ENCODE measurements at places on chromosomes 6 and 20.

- no peak for DNase-seq
Observed at GRCh38 chr6:137316626-137317025, 97.4 kb upstream of the IFNGR1 start.

DNA sequence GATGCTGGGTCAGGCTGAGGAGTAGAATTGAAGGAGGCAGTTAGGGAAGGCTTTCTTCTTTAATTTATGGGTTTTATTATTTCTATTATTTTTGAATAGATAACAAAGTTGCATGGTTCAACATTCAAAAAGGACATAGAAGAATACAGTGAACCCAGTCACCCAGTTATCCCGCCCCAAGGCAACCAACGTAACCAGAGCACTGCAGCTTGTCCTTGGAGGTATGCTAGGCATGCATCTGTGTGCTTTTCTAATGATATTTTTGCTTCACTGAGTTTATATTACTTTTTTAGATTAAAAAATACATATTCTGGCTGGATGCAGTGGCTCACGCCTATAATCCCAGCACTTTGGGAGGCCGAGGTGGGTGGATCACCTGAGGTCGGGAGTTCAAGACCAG is 47.4 kb upstream of the DSN1 start:
- no peak for DNase-seq

DNA sequence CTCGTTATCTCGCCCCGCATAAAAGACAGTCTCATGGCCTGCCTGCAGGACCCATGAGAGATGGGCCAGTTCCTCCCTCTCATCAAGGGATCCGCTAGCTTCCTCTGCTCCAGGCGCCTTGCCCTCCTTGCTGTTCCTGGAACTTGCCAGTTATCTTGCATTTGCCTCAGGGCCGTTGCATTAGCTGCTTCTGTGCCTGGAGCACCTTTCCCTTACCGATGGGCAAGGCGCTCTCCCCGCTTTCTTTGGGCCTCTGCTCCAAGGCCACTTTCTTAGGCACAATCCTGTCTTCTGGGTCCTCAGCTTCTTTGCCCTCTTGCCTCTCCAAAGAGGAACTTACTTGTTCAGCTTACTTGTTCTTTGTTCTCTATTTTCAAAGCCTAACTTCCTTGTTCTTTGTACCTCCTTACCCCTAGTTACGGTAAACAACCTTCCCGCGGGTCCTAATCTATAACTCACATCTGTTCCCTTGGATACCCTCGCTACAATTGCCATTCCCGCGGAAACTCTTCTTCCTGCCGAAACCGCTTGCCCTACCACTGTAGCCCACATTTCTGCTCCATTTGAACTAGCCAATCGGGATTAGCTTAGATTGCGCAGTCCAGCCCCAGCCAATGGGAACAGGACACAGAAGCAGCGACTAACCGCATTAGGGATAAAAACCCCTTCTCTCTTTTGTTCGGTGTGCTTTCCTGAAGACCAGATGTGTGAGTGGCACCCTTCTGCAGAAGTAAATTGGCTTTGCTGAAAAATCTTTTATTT is 887 bp upstream of the NSFL1C start:
- no peak for DNase-seq

GRCh38 chr20:51126337-51126736 is 103.4 kb upstream of the KCNG1 start:
- DNase-seq: no peak

GRCh38 chr6:14396826-14397517 is 279.4 kb downstream of the CD83 start:
- no peak for DNase-seq

- DNase-seq: no peak
Observed at GRCh38 chr6:22101163-22101562, 195.7 kb downstream of the PRL start.

DNA sequence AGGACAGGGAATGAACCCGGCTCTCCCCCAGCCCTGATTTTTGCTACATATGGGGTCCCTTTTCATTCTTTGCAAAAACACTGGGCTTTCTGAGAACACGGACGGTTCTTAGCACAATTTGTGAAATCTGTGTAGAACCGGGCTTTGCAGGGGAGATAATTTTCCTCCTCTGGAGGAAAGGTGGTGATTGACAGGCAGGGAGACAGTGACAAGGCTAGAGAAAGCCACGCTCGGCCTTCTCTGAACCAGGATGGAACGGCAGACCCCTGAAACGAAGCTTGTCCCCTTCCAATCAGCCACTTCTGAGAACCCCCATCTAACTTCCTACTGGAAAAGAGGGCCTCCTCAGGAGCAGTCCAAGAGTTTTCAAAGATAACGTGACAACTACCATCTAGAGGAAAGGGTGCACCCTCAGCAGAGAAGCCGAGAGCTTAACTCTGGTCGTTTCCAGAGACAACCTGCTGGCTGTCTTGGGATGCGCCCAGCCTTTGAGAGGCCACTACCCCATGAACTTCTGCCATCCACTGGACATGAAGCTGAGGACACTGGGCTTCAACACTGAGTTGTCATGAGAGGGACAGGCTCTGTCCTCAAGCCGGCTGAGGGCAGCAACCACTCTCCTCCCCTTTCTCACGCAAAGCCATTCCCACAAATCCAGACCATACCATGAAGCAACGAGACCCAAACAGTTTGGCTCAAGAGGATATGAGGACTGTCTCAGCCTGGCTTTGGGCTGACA is 28.8 kb upstream of the ZBP1 start:
- no peak for DNase-seq

DNA sequence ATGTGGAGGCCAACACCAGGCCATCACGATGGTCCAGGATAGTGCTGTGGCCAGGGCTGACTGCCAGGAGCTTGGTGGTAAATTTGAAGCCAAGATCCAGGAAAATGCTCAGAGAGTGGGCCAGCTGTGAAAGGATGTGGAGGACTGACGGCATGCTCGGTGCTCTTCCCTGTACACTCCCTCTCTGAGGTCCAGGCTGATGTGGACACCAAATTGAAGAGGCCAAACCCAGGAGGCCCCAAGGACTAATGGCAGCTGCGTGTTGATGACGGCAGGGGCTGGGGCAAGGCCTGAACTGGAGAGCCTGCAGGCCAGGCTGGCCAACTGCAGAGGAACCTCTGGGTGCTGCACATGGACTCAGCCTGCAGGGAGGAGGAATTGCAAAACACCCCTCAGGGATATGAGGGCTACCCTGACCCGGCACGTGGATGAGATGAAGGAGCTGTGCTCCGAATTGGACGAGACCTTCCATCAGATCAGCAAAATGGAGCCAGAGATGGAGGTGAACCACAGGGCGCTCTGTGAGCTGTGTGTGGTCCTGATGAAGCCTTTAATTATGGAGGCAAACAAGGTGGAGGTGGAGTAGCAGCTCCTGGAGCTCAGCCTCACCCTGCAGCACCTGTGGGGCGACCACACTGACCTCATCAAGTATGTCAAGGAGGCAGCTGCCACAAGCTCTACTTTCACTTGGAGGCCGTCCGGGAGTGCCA is 6.9 kb upstream of the RAET1E start:
- no peak for DNase-seq

DNA sequence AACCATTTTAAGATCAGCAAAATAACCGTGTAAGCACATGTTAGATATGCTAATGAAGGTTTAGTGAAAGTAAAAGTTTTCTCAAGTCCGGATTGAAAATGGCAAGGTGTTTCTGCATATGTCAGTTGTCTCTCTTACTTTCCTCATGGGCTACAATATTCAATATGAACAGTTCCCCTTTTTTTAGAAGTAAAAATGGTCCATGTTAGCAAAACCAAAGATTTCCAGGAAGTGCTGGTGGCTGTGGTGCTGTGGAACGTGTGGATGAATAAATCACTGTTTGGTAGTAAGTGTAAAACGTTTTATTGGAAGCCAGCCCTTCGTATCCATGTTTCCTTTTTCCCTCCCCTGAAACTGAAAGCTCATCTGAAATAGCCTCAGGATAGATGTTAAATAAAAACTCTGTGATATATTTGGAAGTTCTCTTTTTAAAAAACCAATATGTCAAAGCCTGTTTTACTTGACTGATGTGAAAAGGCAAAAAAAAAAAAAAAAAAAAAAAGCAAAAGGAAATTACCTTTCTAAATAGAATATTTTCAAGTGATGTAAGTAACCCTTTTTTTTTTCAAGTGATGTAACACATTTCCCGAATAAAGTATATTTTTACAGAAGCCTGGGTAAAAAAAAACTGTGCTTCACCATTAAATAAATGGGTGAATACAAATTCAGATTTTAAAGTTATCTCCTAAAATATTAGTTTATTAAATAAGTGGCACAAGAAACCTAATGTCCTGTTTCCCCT is 41.9 kb downstream of the PLEKHG1 start:
- no peak for DNase-seq

DNA sequence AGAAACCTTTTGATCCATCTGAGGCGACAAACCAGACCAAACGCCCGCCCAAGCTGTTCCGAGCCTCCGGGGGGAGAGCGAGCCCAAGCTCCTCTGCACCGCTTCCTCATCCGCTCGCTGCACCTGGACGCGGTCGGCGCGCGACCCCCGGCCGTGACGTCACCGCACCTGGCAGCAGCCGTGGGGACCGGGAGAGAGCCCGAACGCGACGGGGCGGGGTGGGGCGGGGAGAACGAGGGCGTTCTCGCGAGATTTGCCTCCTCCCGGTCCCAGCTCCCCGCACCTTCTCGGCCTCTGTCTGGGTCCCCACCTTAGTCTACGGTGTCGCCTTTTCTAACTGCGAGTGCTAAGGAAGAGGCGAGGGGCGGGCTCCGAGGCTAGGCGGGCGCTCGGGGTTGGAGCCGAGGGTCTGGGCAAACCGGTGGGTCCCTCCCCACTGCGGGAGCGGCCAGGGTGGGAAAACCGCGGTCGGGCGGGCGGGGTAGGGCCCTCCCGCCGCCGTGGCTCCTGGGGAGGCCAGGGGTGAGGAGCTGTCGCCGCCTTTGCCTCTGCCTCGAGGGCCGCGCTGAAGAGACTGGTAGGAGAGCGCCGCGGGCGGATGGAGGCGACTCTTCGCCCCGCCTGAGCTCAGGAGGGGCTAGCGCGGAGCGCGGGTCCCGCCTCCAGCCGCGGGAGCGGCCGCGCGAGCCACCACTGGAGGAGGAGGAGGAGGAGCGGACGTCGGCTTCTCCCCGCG is at the start of gene CD2AP:
CD2AP (plus strand) TSS at position 293 of the 736 bp plus-strand sequence. CDS start 456 bp downstream, outside the sequence.
- peak; percentile 89 for DNase-seq

DNA sequence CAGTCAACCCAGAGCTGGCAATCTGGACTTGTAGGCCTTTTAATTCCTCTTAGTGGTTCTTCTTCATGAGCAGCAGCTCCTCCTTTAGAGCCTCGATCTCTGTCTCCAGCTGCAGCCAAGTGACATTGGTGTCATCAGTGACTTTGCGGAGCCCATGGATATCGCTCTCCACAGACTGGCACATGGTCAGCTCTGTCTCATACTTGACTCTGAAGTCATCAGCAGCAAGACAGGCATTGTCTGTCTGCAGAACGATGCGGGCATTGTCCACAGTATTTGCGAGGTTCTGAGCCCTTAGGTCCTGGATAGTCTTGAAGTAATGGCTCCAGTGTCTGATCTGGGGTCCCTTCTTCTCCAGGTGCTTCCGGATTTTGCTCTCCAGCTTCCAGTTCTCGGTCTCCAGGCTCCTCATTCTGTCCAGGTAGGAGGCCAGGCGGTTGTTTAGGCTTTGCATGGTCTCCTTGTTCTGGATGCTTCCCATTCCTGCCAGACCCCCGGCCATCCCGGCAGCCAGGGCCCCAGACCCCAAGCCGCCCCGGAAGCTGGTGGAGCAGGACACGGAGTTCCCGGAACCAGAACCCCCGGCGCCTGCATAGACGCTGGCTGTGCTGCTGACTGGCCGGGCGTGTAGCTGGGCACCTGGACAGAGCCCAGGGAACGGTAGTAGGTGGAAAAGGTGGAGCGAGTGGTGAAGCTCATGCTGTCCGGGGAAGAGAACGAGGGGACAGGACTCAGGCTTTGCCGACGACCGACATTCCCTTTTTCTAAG is 15.1 kb downstream of the RFPL4B start:
- no peak for DNase-seq

- no peak for DNase-seq
Observed at GRCh38 chr6:3422435-3423070, 34.3 kb downstream of the SLC22A23 start.

- DNase-seq: no peak
Observed at GRCh38 chr6:159691963-159692287, 1.1 kb downstream of the SOD2 start.

DNA sequence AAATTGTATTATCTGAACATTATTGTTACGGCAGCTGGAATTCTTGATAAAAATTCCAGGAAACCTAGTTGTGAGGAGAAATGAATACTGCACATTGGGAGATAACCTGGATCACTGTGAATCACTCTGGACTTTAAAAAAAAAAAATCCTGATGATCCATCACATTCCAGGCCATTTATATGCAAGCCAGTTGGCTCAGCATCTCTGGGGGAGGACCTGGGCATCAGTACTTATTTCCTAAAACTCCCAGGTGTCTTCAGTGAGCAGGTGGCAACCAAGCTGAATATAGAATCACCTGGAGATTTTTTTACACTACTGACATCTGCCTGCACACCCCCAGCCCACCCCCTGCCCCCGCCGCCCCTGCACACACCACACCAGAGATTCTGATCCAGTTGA is 39.1 kb upstream of the SIRT5 start:
- no peak for DNase-seq

GRCh38 chr6:113684382-113684901 is 172.7 kb upstream of the MARCKS start:
- DNase-seq: no peak

GRCh38 chr20:58755766-58756449 is 63.3 kb downstream of the NPEPL1 start:
- no peak for DNase-seq

- DNase-seq: no peak
Observed at GRCh38 chr6:134379076-134379475, 61.2 kb upstream of the SGK1 start.

- DNase-seq: no peak
Observed at GRCh38 chr20:650281-650680, 2.7 kb downstream of the SRXN1 start.

- no peak for DNase-seq
Observed at GRCh38 chr20:36666181-36666740, 20.3 kb upstream of the SLA2 start.

GRCh38 chr20:38863024-38863851 is 57.7 kb downstream of the PPP1R16B start:
- DNase-seq: peak; percentile 37

DNA sequence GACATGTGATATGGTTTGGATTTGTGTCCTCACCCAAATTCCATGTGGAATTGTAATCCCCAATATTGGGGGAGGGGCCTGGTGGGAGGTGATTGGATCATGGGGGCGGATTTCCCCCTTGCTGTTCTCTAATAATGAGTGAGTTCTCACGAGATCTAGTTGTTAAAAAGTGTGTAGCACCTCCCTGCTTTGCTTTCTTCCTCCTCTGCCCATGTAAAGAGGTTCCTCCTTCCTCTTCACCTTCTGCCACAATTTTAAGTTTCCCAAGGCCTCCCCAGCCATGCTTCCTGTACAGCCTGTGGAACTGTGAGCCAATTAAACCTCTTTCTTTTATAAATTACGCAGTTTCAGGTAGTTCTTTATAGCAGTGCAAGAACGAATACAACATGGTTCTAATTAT is 2.1 kb upstream of the ZNF451 start:
- DNase-seq: no peak

GRCh38 chr6:77880501-77880900 is 227.7 kb downstream of the MEI4 start:
- DNase-seq: no peak

GRCh38 chr6:90227213-90227612 is 69.4 kb downstream of the BACH2 start:
- no peak for DNase-seq

- DNase-seq: no peak
Observed at GRCh38 chr6:103783329-103783728, 1076.4 kb downstream of the HACE1 start.
